ENCODE measurements at places on chromosomes 1 and 21. TPM values are rescaled to one million over a fixed set of nuclear protein-coding genes. Genes with fewer than 3 reads are reported as not detected.

DNA sequence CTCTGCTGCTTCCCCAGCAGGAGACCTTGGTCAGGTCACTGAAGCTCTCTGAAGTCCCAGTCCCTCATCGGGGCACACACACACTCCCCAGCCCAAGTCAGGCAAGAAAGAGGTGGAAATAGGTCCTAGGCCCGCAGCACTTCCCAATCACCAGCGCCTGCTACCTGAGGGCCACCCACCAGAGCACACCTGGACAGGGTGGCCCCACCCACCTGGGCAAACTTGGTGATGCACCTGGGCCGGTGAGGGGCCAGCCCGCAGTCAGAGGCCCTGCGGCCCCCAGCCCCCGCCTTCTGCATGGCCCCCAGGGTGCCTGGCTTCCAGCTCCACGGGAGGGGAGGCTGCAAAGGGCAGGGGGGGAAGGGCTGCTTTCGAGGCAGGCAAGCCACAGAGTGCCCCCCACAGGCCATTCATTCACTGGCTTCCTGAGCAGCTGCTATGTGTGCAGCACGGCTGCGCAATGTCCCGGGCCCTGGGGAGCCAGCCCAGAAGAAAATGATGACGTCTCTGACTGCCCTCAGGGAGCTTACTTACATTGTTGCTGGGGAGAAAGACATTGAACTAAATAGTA lies 4.7 kb downstream of the SH2D5 start:
- H3K36me3 ChIP-seq: no peaks in the 10 kb centered on the region
- H3K4me3 ChIP-seq: no peak overlapping the region
- H3K4me1 ChIP-seq: peaks cover 9% of the 10 kb centered on the region
- peaks cover 51% of the 10 kb centered on the region for H3K27me3 ChIP-seq
- no peak for DNase-seq

SCYL3 gene
- 3.3 TPM for total RNA-seq

- peak; percentile 19 for DNase-seq
- H3K36me3 ChIP-seq: no peaks in the 10 kb centered on the region
- peak overlapping the region; percentile 49 for H3K4me3 ChIP-seq
- no peaks in the 10 kb centered on the region for H3K27me3 ChIP-seq
Measured at GRCh38 chr1:228151180-228151925, 1.6 kb downstream of the GJC2 start.

GRCh38 chr1:11927866-11928592 lies 1.8 kb upstream of the KIAA2013 start:
- H3K27me3 ChIP-seq: no peaks in the 10 kb centered on the region
- H3K4me3 ChIP-seq: no peak overlapping the region
- H3K4me1 ChIP-seq: peaks cover 86% of the 10 kb centered on the region
- H3K27ac ChIP-seq: peak overlapping the region; percentile 90

DNA sequence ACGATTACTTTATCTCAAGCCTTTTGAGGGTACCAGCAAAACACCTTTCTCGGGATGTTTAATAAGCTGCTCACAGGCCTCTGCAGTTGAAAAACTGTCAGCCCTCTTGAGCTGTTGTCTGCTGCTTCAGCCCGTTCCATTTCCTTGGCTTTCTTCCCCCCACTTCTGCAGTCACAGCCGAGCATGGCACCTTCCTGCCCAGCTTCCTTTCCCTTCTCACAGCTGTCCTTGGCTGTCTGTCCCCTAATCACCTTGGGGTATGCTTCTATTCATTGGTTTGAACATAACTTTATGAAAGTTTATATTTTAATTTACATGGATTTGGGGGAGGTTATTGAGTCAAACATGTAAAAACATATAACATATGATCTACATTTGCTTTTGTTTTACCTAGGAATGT lies 6.9 kb upstream of the PROX1 start:
- peaks cover 10% of the 10 kb centered on the region for H3K4me1 ChIP-seq
- H3K27ac ChIP-seq: no peak overlapping the region
- no peak for DNase-seq
- H3K4me3 ChIP-seq: no peak overlapping the region
- H3K36me3 ChIP-seq: no peaks in the 10 kb centered on the region

HFM1 gene
- total RNA-seq: 3.1 TPM

DNA sequence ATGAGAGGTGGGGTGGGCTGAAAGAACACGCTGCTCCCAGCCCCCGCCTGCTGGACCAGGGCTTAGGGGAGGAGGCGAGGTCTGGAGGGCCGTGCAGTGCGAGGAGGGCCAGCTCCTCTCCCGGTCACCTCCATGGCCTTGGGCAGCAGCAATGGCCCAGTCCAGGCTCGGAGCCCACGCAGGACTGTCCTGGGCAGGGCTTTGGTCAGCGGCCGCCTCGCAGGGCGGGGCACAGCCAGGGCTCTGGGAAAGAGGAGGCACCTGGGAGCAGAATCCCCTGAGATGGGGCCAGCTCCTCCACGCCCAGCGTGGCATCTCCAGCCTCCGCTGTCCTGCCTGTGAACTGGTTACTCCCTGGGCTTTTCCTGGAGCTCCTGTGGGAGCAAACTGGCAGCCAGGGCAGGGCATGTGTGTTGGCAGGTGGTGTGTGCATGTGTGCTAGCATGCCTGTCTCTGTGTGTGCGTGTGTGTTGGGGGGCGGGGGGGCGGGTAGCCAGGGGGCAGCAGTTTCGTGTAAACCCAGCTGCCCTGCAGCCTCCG lies 27.4 kb downstream of the ARHGEF16 start:
- H3K27ac ChIP-seq: no peak overlapping the region
- H3K27me3 ChIP-seq: peaks cover 12% of the 10 kb centered on the region
- no peak for DNase-seq

DNA sequence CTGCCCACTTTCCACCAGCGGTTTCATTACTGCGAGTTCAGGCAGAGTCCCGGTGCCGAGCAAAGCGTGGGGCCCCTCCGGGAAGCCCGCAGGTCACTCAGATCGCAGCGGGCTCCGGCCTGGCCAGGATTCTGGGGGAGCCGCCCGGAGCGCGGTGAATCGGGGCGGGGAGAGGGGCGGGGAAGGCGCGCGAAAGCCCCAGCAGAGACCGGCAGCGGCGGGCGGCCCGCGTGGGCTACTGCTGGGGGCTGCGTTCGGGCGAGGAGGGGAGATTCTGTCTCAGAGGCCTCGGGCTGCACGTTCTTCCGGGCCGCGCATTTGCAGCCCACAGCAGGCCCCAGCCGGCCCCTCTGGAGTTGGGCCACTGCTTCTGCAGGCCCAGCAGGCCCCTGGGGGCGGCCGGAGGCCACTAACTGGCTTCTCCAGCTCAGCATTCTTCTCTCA lies 64.7 kb downstream of the SCCPDH start:
- H3K27me3 ChIP-seq: no peaks in the 10 kb centered on the region
- H3K36me3 ChIP-seq: no peaks in the 10 kb centered on the region
- no peak for DNase-seq

LIPI gene
- total RNA-seq: not detected

DNA sequence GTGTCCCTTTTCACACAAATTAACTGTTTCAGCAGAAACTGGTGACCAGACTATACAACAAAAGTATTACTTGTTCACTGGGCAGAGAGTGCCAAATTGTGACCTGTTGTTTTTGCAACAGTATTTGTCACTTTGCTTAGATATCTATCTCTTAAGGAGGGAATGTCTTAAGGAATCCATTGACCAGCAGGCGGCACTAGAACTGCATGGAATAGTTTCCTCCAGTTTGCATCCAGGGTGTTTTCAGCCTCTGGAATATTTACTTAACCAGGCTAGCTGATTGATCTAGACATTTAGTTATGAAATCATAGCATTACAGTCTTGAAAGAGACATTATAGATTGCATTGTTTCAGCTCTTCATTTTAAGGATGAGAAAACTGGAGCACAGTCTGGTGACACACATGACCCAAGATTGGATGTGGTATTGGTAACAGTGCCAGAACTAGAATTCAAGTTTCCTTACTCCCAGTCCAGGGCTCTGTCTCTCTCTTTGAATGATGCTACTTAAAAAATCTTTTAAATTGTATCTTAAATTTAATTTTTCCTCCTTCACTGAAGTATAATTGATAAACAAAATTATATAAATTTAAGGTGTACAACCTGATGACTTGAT lies 16.9 kb downstream of the RPTN start:
- H3K27ac ChIP-seq: no peak overlapping the region
- DNase-seq: peak; percentile 53
- H3K4me1 ChIP-seq: no peaks in the 10 kb centered on the region
- H3K27me3 ChIP-seq: no peaks in the 10 kb centered on the region

DNA sequence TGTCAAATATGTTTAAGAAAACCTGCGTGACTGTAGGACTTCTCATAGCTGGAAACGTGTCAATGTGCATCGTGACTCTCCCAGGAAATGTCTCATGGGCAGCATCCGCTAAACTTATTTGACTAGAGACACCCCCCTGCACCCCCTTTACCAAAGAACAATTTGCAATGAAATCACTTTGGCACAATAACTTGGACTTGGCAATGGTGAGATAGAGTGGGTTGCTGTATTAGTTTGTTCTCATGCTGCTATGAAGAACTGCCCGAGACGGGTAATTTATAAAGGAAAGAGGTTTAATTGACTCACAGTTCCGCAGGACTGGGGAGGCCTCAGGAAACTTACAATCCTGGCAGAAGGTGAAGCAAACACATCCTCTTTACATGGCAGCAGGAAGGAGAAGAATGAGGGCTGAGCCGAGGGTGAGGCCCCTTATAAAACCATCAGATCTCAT lies 13.8 kb downstream of the CLDN14 start:
- no peak for DNase-seq
- H3K4me3 ChIP-seq: no peak overlapping the region
- no peaks in the 10 kb centered on the region for H3K27me3 ChIP-seq
- no peak overlapping the region for H3K27ac ChIP-seq

ZNF593OS gene
- not detected for total RNA-seq

- H3K36me3 ChIP-seq: no peaks in the 10 kb centered on the region
- H3K27me3 ChIP-seq: no peaks in the 10 kb centered on the region
- no peak overlapping the region for H3K27ac ChIP-seq
- no peak for DNase-seq
- no peaks in the 10 kb centered on the region for H3K4me1 ChIP-seq
Measured at GRCh38 chr21:43851593-43851992, 13.4 kb upstream of the AGPAT3 start.

GRCh38 chr1:93613898-93614297 lies 67.7 kb downstream of the BCAR3 start:
- peak overlapping the region; percentile 69 for H3K27ac ChIP-seq
- H3K27me3 ChIP-seq: no peaks in the 10 kb centered on the region
- DNase-seq: peak; percentile 38

- H3K27me3 ChIP-seq: no peaks in the 10 kb centered on the region
- H3K4me3 ChIP-seq: no peak overlapping the region
- no peaks in the 10 kb centered on the region for H3K36me3 ChIP-seq
- no peak overlapping the region for H3K27ac ChIP-seq
- no peaks in the 10 kb centered on the region for H3K4me1 ChIP-seq
- no peak for DNase-seq
Measured at GRCh38 chr1:22861764-22862440, 110.8 kb downstream of the LACTBL1 start.

DNA sequence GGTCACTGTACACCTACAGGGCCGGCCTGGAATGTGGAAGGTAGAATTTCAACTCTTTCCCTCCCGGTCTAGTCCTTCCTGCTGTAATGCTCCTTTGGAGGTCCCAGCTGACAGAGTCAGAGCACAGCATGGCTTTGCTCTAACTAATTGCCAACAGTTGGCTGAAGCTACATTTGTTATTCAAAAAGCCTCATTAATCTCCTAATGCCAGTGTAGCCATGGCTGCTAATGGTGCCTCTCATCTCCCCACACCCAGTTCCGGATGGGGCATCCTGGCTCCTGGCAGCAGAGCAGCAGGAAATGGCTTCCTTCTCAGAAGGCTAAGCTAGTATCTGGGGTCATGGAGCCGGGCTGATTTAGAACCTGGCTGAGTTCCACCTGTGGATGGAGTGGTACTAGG lies 18.7 kb upstream of the CAMK1G start:
- no peak overlapping the region for H3K27ac ChIP-seq
- DNase-seq: no peak
- no peaks in the 10 kb centered on the region for H3K4me1 ChIP-seq
- no peaks in the 10 kb centered on the region for H3K36me3 ChIP-seq

- H3K4me1 ChIP-seq: no peaks in the 10 kb centered on the region
- H3K36me3 ChIP-seq: no peaks in the 10 kb centered on the region
- no peak overlapping the region for H3K27ac ChIP-seq
- no peak overlapping the region for H3K4me3 ChIP-seq
Measured at GRCh38 chr1:47696404-47696736, 258.5 kb downstream of the FOXD2 start.

DNA sequence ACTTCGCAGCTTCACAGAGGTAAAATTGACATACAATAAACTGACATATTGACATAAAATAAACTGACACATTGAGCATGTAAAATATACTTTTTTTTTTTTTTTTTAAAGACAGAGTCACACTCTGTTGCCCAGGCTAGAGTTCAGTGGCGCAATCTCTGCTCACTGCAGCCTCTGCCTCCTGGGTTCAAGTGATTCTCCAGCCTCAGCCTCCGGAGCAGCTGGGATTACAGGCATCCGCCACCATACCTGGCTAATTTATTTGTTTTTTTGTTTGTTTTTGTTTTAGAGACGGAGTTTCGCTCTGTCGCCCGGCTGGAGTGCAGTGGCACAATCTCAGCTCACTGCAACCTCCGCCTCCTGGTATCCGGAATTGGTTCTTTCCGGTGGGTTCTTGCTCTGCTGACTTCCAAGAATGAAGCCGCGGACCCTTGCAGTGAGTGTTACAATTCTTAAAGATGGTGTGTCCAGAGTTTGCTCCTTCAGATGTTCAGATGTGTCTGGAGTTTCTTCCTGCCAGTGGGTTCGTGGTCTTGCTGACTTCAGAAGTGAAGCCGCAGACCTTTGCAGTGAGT lies 48.4 kb upstream of the CLIC4 start:
- H3K36me3 ChIP-seq: no peaks in the 10 kb centered on the region
- DNase-seq: no peak
- no peak overlapping the region for H3K27ac ChIP-seq
- H3K27me3 ChIP-seq: no peaks in the 10 kb centered on the region
- no peak overlapping the region for H3K4me3 ChIP-seq

DNA sequence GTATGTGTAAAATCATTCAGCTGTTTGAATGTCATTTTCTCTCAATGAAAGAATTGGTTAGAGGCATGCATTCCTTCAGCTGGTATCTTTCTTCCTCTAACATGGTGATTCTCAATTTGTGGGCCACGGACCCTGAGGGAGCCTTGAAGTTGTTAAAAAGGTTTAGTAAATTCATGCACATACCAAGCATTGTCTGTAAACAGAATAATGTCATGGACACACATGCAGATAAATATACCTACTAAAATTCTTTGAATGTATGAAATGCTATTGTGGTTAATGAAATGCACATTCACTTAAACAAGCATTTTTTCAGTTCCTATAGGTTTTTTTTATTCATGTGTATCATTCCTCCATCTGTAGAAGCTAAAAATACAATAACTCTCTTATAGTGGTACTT lies 65.4 kb downstream of the PBX1 start:
- no peak for DNase-seq
- H3K27ac ChIP-seq: no peak overlapping the region
- H3K36me3 ChIP-seq: no peaks in the 10 kb centered on the region
- H3K27me3 ChIP-seq: no peaks in the 10 kb centered on the region
- H3K4me1 ChIP-seq: peaks cover 64% of the 10 kb centered on the region

DNA sequence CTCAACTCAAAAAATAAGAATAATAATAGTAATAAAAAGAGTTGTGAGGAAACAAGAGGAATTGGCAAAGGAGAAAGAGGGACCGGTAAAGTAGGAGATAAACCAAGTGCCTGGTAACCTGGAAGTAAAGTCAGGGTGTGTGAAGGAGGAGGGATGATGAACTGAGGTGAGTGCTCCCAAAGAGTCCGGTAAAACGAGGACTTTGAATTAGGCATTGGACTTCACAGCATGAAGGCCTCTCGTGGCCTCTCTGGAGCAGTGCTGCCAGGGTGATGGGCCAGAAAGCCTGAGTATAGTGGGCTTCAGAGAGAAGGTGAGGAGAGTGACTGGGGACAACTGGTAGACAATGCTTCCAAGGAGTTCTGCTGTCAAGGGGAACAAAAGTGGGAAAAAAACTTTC lies 17.6 kb downstream of the RPL11 start:
- no peak overlapping the region for H3K27ac ChIP-seq
- no peaks in the 10 kb centered on the region for H3K4me1 ChIP-seq
- H3K36me3 ChIP-seq: no peaks in the 10 kb centered on the region
- no peak for DNase-seq

MAN1C1 gene
- total RNA-seq: 20.9 TPM
